A673 (cell line): ENCODE measurements at places on chromosomes 13 and 19.

DNA sequence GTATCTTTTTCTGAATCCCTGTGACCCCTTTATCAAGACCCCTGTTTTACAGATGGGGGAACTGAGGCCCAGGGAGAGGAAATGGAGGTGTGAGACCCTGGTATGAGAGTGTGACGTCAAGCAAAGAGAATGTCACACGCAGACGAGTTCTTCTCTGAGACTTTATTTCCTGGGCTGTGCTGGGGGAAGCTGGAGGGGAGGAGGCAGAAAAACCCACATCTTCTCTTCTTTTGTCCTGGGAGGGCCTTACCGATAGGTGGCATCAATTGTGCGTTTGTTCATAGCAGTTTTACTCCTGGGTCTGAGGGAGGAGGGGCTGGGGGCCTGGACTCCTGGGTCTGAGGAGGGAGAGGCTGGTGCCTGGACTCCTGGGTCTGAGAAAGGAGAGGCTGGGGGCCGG, 4.9 kb upstream of the KLK15 start:
- DNase-seq: peak; percentile 51

GRCh38 chr13:42894765-42895243, 97.2 kb downstream of the EPSTI1 start:
- DNase-seq: no peak

DNA sequence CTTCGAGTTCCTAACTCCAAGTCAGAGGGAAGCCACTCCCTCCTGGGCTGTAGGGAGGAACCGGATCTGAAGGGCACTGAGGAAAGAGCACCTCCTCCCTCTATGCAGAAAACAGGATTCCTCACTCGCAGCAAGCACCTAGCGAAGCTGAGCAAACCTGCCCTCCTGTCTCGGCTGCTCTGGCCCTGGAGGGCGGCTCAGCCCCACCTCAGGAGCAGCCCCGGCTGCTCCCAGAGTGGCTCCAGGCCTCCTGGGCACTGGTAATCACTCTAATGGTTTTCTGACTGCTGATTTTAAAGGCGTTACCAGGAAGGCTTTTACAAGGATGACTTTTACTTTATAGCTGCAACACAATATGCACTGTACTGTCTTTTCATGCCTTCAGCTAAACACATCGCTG, 312.5 kb downstream of the TEX29 start:
- DNase-seq: no peak

- DNase-seq: peak; percentile 40
Measured at GRCh38 chr19:5948752-5949564, 29.0 kb downstream of the RANBP3 start.

GRCh38 chr13:94709001-94709834, 3.1 kb downstream of the SOX21 start:
- DNase-seq: no peak

GRCh38 chr19:49553451-49554271, 25.9 kb downstream of the RCN3 start:
- DNase-seq: no peak

DNA sequence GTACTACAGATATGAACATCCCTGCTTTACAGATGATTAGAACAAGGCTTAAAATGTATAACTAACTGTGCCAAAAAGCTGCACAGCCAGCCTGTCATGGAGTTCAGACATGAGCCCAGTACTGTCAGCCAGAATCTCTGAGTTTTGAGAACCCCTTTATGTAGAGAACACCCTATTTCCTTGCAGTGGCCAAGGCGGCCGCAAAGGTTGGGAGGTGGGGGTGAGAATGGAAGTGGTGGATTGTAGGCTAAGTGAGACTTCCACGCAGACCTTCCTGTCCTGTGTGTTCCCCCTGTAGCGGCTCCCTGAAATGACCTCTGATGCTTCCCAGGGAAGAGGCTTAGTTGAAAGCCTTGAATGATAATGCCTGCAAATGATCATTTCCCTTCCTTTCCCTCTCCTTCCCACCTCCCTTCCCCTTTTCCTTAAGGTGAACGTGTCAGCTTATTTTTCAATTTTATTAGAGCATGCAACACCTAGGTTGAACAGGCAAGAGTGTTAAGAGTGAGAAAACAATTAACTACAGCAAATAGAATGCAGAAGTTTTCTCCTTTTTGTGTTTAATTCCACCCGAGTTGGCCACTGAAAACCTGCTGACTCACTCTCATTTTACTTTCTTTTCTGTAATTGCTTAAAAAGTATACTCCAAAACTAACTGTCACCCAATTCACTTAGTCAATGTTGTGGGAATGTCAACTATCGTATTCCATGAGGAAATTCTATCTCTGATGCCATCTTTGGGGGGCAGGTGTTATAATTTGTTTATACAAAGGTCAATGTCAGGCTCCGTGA, 167.0 kb upstream of the EDNRB start:
- DNase-seq: no peak

GRCh38 chr13:50809133-50810090, 34.1 kb downstream of the DLEU7 start:
- DNase-seq: no peak

GRCh38 chr13:112071723-112072533, 5.0 kb downstream of the SOX1 start:
- DNase-seq: peak; percentile 66

DNA sequence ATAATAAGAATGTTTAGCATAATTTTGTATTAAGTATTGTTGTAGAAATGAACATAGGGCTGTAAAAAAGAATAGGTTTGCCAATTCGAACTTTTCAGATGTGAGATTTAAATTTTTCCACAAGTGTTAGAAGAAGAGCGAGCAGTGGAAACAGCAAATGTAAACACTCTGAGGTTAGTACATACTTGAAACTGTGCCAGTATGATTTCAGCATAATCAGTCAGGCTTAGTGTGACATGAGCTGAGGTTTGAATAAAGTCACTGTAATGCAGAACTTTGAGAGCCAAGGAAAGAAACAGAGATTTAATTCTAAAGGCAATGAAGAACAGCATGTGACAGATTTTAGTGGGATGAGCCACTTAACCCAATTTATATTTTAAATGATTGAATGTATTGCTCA, 2166.4 kb downstream of the PCDH9 start:
- DNase-seq: peak; percentile 35

- DNase-seq: no peak
Measured at GRCh38 chr13:106471957-106472543, 63.4 kb downstream of the EFNB2 start.

- no peak for DNase-seq
Measured at GRCh38 chr19:31500946-31501345, 151.7 kb upstream of the TSHZ3 start.

GRCh38 chr19:8304841-8305621, 3.1 kb downstream of the CD320 start:
- DNase-seq: peak; percentile 47
